Esophagus squamous epithelium (tissue), 5 donors: ENCODE measurements at places on chromosomes 5 and 9.

DNA sequence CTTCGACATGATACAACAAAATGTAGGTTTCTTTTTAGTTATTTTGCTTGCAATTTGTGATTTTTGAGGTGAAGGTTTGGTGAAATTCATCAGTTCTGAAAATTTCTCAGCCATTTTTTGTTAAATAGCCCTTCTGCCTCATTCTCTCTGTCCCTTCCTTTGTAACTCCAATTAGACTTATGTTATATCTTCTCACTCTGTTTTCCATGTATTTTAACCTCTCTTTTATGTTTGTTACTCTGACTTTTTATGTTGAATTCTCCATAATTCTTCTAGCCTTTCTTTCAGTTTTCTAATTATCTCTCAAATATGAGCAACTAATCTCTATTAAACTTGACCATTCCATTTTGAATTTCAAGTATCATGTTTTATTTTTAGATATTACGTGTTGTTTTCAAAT is 172.2 kb upstream of the VCAN start:
- no peak for DNase-seq

DNA sequence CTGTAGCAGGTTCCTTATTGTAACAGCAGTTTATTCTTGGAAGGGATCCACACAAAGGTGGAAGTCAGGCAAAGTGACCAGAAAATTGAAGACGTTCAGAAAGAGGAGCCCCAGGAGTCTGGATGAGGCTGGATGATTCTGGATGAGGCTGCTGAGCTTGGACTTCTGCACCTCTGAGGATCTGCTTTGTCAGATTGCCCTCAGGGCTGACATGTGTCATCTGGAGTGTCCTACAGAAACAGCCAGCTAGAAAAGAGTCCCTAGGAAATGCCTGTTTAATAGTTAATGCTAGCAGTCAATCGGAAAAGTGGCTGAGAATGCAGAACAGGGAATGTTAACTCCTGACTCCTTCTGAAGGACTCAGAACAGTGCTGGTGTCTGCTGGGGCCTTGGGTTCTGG is 236.4 kb downstream of the LRRC70 start:
- DNase-seq, result no peak

GRCh38 chr9:30673132-30673531 is 1711.3 kb upstream of the ACO1 start:
- DNase-seq, result no peak

GRCh38 chr9:13141629-13142028 is 137.9 kb downstream of the MPDZ start:
- no peak for DNase-seq

DNA sequence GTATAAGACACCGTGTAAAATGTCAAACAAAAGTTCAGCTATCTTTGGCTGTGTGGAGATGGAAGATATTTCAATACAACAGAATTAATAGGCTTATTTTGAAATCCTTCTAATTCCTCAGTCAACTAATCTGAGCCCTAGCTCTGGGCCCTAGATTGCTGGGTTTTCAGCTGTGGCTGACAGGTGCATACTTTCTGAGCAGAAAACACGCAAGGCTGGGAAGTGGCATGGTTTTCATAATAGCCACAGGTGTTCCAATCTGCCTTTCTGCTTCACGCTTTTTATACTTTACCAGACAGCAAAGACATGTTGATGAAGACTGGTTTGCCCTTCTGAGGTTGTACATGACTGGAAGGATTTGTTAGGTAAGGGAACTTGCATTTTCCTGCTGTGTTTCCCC is 20.7 kb upstream of the XPA start:
- no peak for DNase-seq

DNA sequence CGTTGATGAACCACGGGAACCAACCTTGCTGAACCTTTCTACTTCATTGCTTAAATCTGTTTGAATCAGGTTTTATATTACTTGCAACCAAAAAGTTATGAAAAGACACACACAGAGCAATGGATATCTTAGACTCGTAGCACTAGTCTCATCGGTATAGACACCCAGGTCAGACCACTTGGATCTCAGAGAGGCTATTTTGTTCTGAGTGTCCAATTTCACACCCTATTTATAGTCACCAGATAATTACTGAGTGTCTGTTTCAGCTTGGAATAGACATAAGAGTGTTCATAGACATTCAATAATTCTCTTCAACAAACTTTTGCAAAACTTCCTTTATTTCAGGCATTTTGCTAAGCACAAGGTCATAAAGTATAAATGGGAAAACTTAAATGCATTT is 145.4 kb upstream of the EGFLAM start:
- no peak for DNase-seq

DNA sequence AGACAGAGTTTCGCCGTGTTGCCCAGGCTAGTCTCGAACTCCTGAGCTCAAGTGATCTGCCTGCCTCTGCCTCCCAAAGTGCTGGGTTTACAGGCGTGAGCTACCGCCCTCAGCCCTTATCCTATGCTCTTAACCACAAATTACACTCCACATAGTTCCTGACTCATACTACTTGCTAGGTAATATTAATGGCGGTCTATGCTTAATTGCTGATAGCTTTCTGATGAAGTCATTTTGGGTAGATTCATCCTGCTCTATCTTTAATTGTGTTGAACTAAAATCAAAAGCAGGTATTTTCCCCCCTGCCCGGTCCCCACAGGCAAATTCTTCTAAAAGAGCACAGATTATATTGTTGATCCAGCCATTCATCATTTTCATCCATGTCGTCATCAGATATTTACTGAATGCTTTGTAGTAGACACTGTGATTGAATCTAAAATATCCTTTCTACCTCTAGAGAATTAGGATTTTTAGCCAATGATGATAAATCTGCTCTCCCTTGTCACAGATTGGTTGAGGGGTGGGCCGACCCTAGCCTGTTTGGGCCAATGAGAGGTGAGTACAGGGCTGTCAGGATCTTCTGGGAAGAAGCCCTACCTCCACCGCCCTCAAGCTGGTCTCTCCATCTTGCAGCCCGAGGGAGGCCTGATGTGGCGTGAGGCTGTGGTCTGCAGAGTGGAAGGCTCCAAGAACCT is 144.8 kb downstream of the NR3C1 start:
- no peak for DNase-seq
